ENCODE measurements at places on chromosomes 1 and 21.

DNA sequence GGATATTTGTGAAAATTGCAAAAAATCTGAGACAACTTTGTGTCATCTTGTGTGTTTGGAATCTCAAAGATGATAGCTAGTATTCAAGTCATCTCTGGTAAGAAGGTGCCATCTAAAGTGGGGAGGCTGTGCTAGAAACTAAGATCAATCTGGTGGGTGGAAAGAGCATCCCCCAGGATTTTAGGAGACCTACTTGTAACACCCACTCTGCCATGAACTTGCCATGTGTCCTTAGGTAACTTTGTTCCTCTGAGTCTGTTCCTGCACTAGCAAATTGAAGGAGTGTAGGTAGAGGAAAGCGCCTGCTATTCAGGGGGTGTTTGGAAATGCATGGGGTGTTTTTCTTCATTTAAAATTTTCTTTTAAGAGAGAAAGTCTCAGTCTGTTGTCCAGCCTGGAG, 24.4 kb downstream of the LGR6 start:
- DNase-seq, result no peak

GRCh38 chr1:30662291-30662840, 61.0 kb downstream of the MATN1 start:
- no peak for DNase-seq

DNA sequence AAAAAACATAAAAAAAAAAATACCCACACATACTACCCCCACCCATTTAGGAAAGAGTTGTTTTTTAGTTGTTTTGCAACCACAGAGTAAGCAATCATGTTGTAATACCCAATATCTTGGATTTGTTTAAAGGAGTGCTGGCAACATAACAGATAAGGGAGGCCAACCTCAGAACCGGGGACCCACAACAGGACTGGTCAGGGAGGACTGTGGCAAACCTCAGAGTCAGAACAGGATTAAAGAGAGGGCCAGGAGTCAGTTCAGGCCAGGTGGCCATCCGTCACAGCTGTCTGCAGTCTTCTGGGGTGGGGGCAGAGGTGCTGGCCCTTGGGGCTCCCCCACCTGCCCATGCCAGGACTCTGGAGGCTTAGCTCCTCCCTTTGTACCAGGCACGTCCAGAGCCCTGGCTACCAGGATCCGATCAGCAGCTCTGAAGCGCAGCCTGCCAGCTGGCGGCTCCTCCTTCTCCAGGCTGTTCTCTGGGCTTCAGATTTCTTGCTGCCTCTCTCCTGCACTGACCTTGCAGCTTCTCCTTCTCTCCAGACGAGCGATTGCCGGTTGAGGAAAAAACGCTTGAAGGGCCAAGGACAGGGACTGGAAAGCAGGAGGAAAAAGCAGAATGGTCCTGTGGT, 7.9 kb downstream of the H6PD start:
- no peak for DNase-seq

- DNase-seq, result no peak
Observed at GRCh38 chr1:210922666-210923065, 211.3 kb downstream of the KCNH1 start.

GRCh38 chr1:25662061-25662460, 45.5 kb downstream of the MAN1C1 start:
- no peak for DNase-seq

DNA sequence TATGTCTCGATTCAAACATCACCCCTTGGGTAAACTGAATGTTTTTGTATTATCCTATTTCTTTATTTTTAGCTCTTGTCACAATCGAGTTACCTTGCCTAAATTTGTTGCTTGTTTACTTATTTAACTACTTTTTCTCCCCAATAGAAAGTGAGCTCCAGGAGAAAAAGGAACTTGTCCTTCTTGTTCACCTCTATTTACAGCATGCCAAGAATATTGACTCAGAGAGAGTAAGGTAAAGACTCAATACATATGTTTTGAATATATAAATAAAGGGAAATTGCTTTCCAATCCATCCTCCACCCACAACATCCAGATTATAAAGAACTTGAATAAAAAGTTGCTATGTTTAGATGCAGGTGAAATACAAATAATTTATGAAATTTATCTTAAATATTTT, 107.3 kb upstream of the PDC start:
- no peak for DNase-seq

DNA sequence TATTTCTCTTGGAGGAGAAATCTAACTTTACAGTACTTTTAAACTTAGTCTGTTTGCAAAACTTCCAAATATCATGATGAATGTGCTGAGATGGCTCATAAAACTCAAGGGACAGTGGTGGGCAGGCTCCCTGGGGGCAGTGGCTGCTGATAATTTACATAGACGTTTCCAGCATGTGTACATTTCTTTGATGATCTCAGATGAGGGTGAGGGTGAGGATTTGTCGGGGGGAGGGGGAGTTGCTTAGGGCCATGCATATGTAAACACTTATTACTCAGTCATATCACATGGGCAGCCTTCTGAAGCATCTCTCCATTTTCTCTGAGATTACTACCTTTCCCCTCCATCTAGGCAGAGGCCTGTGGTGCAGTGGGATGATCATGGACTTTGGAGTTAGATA, 152.9 kb upstream of the HMGB4 start:
- no peak for DNase-seq

- no peak for DNase-seq
Observed at GRCh38 chr1:211639475-211640300, 35.7 kb downstream of the NEK2 start.

DNA sequence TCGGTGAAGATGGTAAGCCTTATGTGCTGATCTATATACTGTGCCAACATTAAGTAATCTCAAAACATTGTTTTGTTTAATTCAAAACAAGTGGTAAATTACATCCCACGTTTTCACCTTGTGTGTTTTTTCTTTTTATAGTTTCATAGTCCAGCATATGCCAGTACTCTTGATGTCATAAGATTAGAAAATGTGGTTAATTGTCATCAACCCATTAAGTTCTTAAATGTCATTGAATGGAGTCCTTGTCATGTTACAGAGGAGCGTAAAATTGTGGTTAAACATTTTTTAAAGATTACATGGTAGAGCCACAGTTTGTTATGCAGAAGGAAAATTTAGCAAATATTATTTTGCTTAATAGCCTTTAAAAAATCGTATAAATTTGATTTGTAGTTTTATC, 93.1 kb downstream of the FNBP1L start:
- no peak for DNase-seq

DNA sequence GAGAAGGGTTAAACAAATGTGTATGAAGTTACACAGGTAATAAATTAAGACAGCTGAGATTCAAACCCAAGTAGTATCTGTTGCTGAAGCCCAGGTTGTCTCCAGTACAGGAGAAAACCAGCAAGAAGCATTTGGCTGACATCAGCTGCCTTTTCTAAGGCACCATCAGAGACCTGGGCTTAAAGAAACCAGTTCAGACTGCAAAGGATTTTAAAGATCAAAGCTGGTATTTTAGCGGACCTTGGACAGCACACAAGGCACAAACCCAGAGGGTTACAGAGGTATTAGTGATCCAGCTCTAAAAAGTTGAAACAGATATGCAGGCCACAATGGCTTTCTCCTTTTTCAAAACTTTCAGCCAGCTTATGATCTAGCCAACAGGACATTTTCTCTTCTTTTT, 23.4 kb downstream of the BEND5 start:
- no peak for DNase-seq

- DNase-seq, result no peak
Observed at GRCh38 chr21:41431788-41432548, 5.9 kb downstream of the MX1 start.

GRCh38 chr1:41892301-41892781, 26.4 kb downstream of the HIVEP3 start:
- no peak for DNase-seq

DNA sequence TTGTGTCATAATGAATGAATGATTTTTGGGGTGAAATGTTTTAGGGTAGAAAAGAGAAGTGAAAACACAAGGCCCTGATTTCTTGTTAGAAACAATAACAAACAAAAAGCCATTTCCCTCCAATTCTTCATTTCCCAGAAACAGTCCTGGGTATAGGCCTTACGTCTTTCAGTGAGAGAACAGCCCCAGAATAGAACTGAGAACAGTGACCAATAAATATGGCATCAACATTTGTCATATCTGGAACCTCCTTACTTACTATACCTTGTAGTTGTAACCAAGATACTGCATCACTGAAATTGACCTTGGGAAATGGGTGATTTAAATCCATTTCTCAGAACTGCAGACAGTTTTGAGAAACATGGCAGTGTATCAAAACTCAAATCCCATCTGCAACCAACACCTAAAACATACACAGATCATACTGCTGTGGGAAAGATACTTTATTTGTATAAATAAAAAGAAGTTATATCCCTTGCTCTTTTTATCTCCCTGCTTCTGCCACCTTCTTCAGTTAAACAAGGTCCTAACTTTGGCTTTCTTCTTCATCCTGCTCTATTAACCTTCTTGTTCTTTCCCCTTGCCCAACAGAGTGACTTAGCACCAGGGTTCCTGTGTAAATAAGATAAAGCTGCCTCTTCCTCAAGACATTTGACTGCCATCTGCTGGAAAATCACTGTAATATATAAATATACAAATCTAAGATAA, 19.5 kb downstream of the XKR8 start:
- DNase-seq, result no peak

DNA sequence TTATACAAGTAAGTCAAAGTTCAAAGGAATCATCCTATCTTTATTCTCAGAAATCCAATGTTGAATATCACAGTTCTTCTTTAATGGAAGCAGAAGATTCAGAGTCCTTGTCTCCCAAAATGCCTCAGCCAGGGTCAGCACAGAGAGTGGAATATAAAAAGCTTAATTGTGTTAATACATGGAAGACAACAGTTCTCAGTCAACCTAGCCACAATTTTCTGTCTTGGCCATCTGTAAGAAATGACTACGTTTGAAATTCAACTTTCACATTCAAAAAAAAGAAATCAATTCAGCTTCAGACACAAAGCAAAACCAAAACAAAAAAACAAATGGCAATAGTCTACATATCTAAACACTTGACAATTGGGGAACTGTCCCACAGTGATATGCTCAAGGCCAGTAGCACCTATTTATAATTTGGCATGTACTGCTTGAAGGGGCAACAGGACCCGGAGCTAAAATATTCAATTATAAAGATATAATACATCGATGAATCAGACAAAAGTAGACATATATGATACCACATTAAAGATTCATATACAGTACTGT, 27.3 kb upstream of the GLIS1 start:
- no peak for DNase-seq

DNA sequence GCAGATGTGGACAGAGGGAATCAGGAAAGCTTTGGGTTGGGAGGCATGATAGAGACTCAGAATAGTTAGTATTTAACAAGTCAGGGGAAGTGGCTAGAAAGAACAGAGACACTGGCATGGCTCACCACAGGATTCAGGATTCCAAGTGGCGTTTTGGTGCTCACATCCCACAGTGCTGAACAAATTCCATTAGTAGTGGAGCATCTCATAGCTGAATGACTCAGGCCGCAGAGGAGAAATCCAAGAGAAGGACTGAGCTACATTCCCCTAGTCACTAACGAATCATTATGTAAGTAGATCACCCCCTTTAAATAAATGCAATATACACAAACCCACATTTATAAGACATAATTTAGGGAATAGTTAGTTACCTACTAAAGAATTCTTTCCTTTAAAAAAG, 5.0 kb upstream of the KCNJ9 start:
- DNase-seq, result no peak

GRCh38 chr21:42655796-42656770, 2.7 kb downstream of the PDE9A start:
- DNase-seq, result no peak

GRCh38 chr1:27058966-27059669, 46.5 kb upstream of the TENT5B start:
- no peak for DNase-seq

GRCh38 chr21:41817877-41818855, 51.3 kb upstream of the RIPK4 start:
- no peak for DNase-seq

GRCh38 chr1:244207935-244208244, 156.8 kb downstream of the ZBTB18 start:
- no peak for DNase-seq

DNA sequence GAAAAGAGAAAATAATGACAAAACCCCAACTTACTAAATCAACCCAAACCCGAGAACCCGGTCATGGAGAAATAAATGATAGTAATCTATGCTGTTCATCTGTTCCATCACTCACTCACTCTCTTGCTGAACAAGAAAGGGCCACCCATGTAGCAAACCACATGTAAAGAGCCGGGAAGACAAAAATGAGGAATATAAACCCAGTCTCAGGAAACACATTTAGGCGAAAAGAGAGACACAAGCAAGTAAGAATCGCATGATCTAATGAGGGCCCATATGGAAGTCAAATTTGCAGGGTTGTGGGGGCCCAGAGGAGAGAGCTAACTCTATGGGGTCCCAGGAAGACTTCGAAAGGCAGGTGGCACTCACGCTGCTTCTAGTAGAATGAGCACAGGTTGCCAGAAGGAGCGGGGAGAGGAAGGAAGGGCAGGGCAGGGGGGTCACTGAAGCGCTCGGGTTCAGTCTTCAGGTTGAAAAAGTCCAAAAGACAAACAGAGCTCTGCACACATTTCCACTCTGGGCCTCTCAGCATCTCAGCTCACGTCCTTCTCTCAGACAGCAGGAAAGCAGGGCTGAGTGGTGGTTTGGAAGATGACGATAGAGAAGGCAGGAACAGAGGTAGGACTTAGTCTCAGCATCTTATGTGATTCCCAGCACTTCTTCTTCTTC, 142.9 kb upstream of the KRTAP19-8 start:
- DNase-seq, result no peak

DNA sequence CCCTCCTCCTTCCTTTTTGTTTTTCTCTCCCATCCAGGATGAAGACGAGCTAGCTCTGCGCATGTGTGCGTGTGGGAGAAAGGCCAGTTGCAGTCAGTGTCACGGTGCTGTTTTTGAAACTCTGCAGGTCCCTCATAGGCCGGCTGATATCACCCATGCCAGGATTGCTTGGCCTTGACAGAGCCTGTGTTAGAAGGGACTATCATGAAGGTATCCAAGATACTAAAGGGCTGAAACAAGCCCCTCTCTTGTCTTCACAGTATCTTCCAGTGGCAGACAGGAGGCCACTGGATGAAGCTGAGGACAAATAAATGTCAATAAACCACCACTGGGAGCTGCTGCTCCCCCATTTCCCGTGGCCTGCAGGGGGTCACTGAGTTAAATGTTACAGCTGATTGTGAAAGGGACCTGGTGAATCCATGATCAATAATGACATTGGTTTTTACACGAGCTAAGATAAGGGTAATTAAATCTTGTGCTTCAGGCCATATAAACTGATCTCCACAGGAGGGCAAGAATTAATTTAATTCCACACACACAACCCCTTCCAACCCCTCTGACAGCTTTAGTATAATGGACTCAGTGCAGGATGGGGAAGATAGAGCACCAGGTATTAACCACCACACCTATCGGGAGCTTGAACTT, 64.6 kb upstream of the TARBP1 start:
- no peak for DNase-seq
